Foreskin keratinocyte (primary cell): ENCODE measurements at places on chromosomes 2 and 18. TPM values are rescaled to one million over a fixed set of nuclear protein-coding genes. Genes with fewer than 3 reads are reported as not detected.

The NAT8 gene
- polyA plus RNA-seq: not detected in 2 replicates

The RTP5 gene
- polyA plus RNA-seq: not detected in 2 replicates

The TSGA10 gene
- 1.1 and 1.3 TPM in 2 replicates for polyA plus RNA-seq

The LDLRAD4 gene
- not detected in 2 replicates for polyA plus RNA-seq

The IL36G gene
- polyA plus RNA-seq: 0.43 and 0.50 TPM in 2 replicates

The HOXD4 gene
- polyA plus RNA-seq: 0.39 and 0.83 TPM in 2 replicates

The HOXD13 gene
- polyA plus RNA-seq: not detected in 2 replicates

The GAL3ST2 gene
- not detected in 2 replicates for polyA plus RNA-seq

The IL36A gene
- not detected in 2 replicates for polyA plus RNA-seq
